ENCODE measurements at places on chromosomes 7 and 10.

GRCh38 chr10:76922666-76923065 is 714.9 kb downstream of the KCNMA1 start:
- DNase-seq = no peak

DNA sequence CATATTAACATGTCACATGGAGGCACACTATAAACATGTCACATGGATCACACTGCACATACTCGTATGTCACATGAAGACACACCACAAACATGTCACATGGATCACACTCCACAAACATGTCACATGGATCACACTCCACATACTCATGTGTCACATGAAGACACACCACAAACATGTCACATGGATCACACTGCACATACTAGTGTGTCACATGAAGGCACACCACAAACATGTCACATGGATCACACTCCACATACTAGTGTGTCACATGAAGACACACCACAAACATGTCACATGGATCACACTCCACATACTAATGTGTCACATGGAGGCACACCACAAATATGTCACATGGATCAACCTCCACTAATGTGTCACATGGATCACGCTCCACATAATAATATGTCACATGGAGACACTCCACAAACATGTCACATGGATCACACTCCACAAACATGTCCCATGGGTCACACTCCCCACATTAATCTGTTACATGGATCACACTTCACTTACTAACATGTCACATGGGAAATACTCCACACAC is 195.6 kb upstream of the PFKP start:
- no peak for DNase-seq

- DNase-seq = no peak
These were observed 517.1 kb upstream of the ANKRD30A start for GRCh38 chr10:36608251-36608650.

DNA sequence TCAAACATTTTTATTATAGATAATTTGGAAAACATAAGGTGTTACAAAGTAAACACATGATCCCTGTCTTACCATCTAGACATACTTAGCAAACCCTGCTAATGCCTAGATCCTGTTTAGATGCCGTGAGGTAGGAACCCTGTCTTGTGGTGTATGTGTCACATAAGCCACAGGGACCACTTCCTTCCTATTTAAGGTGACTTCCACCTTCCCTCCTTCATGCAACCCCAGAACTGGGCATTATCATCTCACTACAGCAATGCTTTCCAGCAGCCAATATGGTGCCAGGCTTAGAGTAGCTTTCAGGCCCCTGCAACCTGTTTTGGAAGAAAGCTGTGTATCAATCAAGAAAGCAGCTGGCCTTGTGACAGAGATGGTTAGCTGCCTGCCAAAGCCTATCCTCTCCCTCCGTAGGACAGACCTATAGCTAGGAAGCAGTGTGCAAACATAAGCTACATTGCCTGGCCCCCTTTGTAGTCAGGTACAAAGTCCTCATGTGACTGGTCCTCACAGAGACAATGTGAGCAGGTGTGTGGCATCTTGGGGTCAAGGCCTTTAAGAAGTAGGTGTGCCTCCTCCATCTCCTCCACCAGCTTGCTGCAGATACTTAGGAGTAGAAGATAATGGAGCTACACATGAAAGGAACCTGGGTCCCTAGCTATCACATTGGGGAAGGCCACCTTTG is 146.8 kb downstream of the SPAG6 start:
- DNase-seq = no peak

- DNase-seq = no peak
These were observed 18.9 kb downstream of the ANLN start for GRCh38 chr7:36408589-36408988.

- peak; percentile 78 for DNase-seq
These were observed 84.7 kb downstream of the SNX10 start for GRCh38 chr7:26376175-26376917.

DNA sequence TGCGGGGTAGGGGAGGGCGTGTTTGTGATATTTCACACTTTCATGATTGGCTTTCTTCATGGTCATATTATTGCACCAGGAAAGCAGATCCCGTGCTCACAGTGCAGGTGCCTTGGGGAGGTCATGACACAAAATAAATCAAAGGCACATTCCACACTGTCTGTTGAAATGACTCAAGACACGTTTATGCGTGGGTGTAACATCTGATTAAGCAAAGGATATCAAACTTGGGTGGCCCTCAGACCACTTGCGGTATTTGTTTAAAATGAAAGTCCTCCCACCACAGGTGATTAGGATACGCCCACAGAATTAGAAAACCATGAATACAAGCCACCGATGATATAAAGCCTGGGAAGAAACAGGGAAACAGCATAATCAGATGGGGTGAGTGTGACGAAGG is 51.1 kb downstream of the SVIL start:
- DNase-seq = no peak

DNA sequence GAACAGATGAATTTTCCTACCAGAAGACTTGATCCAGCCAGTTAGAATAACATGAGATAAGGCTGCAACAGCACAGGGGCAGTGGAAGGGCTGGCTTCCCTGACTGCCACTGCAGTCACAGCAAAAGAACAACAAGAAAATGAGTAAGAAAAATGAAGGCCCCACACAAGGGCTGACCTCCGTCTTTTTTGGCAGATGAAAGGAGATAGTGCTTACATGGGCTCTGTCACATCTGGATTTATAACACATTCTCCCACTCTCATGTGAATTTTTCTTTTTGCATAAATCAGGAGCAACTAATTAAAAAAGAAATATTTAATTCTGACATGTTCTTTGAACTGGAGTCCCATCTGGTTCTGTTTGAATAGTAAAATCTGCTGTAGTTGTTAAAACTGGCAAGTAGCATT is 99.6 kb downstream of the NRP1 start:
- no peak for DNase-seq

DNA sequence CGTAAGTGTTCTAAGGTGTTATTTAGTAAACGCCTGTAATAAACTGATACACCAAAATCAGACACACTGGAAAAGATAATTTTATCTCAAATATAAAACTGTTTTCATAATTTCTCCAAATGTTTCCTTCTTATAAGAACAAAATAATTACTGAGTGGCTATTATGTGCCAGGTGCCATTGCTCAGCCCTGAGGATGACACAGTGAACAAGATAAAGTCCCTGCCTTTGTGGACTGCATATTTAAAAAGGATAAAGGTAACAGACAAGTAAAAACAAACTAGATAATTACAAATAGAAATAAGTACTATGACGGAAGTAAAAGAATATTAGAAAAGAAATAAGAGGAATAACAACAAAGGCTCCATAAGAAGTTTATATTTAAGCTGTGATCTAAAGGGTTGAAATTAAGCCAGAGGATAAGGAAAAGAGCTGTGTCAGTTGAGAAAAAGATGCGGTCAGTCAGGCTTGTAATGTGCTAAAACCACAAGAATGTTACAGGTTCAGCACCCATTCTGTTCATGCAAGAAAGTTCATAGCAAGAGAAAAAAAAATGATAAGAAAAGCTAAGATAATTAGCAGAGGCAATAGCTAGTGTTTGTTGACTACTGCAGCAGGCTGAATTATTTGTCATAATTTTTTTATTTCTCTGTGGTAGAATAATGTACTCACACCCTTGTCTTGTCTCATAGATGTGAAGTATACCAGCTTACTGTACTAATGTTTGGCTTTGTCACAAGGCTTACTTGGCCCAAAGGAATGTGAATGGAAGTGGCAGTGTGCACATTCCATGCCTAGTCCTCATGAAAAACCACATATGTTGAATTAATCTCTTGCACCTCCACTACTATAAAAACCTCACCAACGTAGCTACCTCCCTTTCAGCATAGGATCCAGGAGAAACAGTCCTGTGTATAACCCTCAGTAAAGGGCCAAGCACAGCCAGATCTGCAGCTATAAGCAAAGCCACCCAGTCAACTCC is 75.1 kb downstream of the CRPPA start:
- DNase-seq = no peak

DNA sequence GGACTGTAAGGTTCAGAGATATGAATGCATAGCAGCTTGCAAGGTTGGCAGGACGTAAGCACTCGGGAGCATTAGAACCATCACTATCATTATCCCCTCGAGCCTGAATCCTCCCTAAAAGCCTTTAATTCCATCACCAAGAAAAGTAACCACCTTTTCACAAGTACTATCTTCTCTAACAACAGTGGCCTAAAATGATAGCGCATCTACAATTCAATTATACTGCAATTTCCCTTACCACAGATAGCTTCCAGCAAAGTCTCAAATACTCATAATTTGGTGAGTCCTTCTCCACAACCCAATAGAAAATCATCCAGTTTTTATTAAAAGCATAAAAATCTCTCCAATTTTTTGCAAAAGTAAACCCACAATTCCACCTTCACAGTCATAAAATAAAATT is 42.0 kb downstream of the COL1A2 start:
- no peak for DNase-seq

GRCh38 chr10:61951144-61951483 is 49.6 kb downstream of the ARID5B start:
- peak; percentile 23 for DNase-seq

GRCh38 chr7:93036807-93037206 is 81.0 kb downstream of the SAMD9 start:
- no peak for DNase-seq

- no peak for DNase-seq
These were observed 80.2 kb upstream of the PPP2R2D start for GRCh38 chr10:131820626-131821025.

- DNase-seq = no peak
These were observed 76.0 kb downstream of the DENND2A start for GRCh38 chr7:140564643-140565042.

DNA sequence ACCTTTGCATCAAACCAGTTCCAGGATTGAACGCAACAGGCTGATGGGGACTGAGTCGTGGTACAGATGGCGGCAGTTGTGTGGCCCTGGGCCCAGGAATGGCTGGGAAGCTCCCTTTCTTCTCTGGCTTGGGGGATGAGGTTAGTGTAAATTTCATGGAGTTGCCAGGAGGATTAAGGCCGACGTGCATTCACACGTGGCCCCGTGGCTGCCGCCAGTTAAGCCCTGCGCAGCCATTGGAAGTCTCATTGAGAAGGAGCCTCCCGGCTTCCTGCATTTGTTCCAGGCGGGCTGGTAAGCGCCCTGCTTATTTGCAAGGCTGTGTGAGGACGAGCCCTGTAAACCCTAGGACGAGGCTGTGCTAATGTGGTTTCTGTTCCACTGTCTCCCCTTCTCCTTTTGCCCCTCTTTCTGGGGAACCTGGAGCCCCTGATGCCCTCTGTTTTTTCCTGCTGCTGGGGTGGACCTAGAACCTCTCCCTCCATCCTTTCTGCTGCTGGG is 174.7 kb upstream of the TNRC18 start:
- no peak for DNase-seq

GRCh38 chr7:39567294-39567693 is 1.1 kb downstream of the YAE1 start:
- DNase-seq = no peak
